Epithelial cell of esophagus (primary cell): ENCODE measurements at places on chromosomes 2 and 18.

DNA sequence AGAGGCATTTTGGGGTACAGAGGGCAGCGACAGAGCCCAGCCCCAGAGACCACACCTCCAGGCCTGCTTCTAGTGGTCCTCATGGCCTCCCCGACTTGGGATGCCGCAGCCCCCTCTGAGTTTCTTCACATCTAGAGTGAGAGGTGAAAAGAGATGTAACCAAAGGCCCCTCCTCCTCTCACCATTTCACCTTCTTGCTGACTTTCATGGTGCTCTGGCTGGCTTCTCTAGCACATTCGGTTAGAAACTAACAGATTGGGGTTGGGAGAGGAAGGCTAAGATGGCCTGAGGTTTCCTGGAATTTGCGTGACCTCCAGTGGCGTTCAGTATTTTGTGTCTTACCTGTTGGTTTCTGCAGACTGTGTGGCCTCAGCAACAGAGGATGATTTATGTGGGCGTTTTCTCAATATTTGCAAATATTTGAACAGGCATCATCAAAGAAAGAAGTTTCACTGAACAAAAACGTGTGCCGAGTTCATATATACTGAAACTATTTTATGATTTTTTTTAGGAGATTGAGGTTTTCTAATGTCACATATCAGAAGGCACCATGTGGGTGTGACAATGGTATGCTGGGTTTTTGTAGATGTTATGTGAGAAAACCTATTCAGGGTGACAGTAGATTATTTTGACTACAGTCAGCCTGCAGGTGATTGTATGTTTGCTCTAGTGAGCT, 69.9 kb upstream of the BCL2L11 start:
- DNase-seq = no peak

DNA sequence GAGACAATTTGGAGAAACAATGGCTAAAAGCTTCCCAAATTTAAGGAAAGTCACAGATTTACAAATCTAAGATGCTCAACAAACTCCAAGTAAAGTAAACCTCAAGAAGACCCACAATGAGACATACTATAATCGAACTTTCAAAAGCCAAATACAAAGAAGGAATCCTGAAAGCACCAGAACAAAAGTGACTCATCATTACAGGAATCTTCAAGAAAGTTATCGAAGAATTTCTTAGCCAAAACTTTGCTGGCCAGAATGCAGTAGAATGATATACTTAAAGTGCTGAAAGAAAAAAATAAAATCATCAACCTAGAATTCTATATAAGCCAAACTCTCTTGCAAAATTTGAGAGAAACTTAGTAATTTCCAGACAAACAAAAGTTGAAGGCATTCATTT, 106.5 kb upstream of the TMEM200C start:
- no peak for DNase-seq

- peak; percentile 6 for DNase-seq
Observed at GRCh38 chr2:206955253-206955652, 15.9 kb downstream of the CPO start.

- no peak for DNase-seq
Observed at GRCh38 chr2:160469621-160470204, 23.9 kb downstream of the RBMS1 start.

- no peak for DNase-seq
Observed at GRCh38 chr18:48340560-48340959, 68.6 kb downstream of the ZBTB7C start.

- peak; percentile 32 for DNase-seq
Observed at GRCh38 chr2:188580738-188581137, 289.1 kb downstream of the GULP1 start.

GRCh38 chr18:25921677-25922421, 168.6 kb downstream of the SS18 start:
- DNase-seq = peak; percentile 38

GRCh38 chr2:53519918-53520841, 247.4 kb upstream of the CHAC2 start:
- no peak for DNase-seq

DNA sequence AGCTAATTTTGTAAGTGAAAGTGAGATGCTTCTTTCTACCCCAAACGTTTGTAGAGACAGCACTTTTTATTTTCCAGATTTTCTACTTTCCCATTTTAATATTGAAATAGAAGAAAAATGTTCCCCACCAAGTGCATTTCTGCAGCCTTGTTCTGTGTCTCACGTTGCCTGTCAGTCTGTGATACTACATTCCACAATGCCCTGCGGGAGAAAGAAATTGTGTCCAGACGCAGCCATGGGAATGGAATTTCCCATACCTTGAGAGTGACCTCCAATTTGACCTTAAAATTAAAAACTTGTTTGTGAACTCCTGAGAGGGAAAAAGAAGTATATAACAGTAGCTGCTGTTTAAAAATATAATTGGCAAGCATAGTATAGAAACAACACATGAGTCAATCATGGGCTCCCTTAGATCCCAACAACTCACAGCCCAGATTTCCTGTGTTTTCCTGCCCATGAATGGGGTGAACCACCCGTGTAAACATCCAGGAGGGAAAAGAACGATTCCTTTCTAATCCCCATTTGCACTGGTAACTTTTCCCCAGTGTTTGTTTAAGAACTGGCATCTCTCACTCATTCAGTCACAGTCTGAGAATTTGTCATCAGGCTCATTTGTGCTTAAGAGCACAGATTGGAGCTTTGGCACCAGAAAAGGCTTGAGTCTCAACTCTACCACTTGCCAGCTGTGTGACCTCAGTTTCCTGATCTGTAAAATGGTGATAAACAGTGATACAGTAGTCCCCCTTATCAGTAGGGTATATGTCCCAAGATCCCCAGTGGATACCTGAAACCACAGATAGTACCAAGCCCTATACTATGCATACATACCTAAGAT, 166.1 kb upstream of the ZNF521 start:
- DNase-seq = no peak

GRCh38 chr2:172300851-172301250, 126.5 kb upstream of the ITGA6 start:
- no peak for DNase-seq

- no peak for DNase-seq
Observed at GRCh38 chr2:181998891-181999654, 13.4 kb downstream of the PPP1R1C start.

DNA sequence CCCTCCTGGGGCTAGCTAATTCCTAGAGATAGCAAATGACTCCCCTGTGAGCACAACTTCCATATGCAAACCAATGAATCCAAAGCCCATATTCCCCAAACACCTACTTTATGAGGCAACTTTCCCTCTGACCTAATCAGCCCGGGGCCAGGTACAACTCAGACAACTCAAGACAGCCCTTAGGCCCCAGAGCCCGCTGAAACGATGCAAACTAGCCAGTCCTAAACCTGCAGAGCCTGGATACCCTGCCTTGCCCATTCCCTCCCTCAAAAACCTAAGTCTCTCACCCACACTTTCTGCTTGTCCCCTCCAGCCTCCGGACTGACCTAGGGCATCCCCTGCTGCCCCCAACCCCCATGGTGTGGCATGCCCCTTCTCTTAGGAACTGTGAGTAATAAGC, 142.8 kb downstream of the ACTR3 start:
- no peak for DNase-seq

- DNase-seq = no peak
Observed at GRCh38 chr2:3642521-3643215, 15.3 kb upstream of the ALLC start.

DNA sequence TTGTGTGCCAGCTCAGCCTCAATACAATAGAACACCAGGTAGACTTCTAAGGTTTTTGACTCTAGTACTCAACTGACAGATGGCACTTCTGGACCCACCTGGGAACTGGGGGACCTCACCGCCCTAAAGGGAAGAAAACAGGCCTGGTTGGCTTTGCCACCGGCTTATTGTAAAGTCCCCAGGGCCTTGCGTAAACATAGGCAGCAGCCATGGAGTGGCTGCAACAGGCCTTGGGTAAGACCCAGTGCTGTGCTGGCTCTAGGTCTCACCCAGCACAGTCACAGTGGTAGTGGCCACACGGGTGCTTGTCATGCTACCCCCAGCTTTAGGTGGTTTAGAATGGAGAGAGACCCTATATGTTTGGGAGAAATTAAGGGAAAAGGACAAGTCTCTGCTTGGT, 230.7 kb upstream of the SESTD1 start:
- no peak for DNase-seq

GRCh38 chr2:109662889-109663288, 48.7 kb downstream of the SOWAHC start:
- DNase-seq = peak; percentile 40

DNA sequence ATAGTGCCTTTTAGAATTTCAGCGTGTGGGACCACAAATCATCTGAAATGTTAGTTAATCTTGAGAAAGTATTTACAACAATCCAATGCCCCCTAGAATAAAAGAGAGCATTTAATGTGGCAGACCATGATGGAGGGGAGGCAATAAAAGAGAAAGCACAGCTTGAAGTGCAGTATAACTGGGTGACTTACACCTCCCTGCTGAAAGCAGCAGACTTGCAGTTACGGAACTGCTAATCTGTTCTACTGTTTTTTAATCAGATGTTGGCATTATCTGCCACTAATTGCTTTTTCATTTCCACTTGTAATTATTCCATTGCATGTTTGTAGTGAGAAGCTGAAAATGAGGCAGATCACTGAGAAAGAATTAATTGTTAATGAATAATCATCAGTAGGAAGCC, 130.5 kb upstream of the ITGA4 start:
- no peak for DNase-seq

DNA sequence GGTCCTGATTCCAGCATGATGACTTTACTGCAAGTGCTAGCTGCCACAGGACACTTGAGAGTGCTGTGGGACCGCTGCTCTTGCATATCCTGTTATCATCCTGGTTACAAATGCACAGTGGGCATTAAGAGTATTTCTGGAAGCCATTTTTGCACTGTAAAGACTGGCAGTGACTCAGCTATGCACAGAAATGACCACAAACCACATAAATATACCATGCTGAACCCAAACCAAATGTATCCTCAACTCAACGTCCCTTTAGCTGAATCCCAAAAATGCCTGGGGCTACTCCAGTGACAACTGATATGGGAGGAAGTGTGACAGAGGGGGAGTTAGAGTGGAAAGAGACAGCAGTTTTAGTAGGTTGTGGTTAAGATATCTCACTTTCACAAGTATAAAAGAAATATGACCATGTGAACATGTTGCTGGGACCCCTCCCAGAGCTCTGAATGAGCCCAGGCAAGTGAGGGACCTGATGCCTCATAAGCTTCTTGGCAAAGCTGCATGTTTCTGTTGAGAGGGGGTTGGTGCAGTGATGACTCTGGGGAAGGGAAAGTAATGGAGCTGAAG, 37.3 kb downstream of the RHBDD1 start:
- no peak for DNase-seq

- no peak for DNase-seq
Observed at GRCh38 chr2:58047373-58047935, 848 bp downstream of the VRK2 start.

DNA sequence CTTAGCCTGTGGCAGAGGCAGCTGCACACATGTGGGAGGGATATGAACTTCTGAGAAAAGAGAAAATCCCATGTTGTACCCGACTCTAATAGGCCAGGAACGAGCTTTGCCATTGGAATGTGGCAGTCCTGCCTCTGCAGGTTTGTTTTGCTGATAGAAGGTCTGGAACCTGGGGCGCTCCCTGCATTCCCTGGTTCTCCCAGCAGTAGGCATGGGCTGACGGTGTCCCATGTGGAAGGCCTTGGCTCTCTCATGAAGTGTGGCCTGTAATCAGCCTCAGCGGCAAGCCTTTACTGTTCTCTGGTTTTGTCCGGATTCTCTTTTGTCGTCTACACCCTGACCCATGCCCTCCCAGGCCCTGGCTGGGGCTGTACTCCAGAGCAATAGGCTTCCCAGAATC, 72.3 kb downstream of the KIF5C start:
- no peak for DNase-seq

- DNase-seq = no peak
Observed at GRCh38 chr18:51480407-51481261, 283.2 kb upstream of the MEX3C start.

- peak; percentile 19 for DNase-seq
Observed at GRCh38 chr2:151157000-151157735, 104.5 kb downstream of the RBM43 start.

GRCh38 chr2:131584380-131584779, 56.7 kb downstream of the CCDC74A start:
- no peak for DNase-seq

- DNase-seq = no peak
Observed at GRCh38 chr2:206218796-206219499, 55.5 kb upstream of the ZDBF2 start.

DNA sequence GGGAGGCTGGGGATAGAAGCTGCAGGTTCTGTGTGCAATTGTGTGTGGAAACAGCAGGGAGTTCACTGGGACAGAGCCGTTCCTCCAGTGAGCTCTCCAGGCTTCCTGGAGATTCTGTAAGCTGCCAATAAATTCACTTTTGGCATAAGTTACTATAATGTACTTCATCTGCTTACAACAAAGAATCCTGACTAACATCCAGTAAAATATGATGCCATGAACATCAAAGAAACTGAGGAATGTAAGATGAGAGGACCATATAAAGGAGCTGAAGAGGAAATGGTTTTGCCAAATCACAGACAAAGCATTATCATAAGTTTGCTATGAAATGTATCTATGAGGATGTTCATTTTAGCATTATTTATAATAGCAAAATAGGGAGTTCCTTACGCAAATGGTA, 175.3 kb downstream of the KCNE4 start:
- no peak for DNase-seq

DNA sequence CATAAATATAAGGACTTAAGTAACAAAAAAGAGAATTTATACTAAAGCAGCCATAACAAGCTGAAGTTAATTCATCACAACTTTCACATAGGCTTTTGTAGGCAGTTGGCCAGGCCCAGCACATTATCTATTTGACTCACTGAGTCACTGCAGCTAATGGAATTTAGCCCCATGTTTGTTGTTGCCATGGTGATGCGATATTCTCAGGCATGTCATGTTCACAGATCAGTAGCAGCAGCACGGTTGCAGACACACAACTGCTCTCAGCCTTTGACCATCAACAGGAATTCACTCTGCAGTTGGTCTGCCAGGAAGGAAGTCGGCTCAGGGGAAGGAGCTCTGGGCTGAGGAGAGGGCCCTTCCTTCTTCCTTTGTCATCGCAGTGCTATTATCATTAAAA, 639.8 kb downstream of the TMEM182 start:
- no peak for DNase-seq

GRCh38 chr2:67733517-67733916, 329.3 kb downstream of the C1D start:
- peak; percentile 40 for DNase-seq

DNA sequence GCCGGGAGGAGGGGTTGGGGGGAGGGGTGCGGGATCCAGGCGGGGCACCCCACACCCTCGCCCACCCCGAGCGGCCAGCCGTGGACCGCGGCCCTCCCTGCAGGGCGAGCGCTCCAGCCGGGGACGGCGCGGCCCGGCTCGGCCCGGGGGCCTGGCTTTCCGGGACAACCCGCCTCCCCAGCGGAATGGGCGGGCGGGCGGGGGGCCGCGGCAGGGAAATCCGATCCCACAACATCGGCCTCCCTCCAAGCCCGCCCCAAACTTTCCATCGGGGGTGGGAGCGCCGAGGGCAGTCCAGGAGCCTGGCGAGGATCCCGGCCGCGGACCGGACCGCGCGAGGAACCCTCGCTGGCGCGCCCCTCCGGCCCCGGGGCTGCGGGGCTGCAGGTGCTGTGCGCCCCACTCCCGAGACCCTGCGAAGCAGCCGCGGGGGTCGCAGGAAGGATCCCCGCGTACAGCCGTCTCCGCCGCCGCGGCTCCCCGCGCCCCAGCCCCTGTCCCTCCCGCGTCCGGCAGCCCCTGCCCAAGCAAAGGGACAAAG, 529 bp downstream of the SEMA4C start:
- DNase-seq = peak; percentile 54
